ENCODE measurements at places on chromosomes 7 and 10.

GRCh38 chr10:109187677-109188076 is 735.6 kb downstream of the XPNPEP1 start:
- no peak for DNase-seq

- no peak for DNase-seq
These were observed 5.2 kb downstream of the NEUROD6 start for GRCh38 chr7:31335161-31335856.

- DNase-seq: no peak
These were observed 10.5 kb upstream of the GRID1 start for GRCh38 chr10:86376852-86377796.

- no peak for DNase-seq
These were observed 8.1 kb downstream of the WDFY4 start for GRCh38 chr10:48692748-48693147.

- DNase-seq: no peak
These were observed 283.6 kb downstream of the ADRA2A start for GRCh38 chr10:111360260-111360925.

- DNase-seq: no peak
These were observed 766 bp upstream of the ZMYND11 start for GRCh38 chr10:134247-135131.

DNA sequence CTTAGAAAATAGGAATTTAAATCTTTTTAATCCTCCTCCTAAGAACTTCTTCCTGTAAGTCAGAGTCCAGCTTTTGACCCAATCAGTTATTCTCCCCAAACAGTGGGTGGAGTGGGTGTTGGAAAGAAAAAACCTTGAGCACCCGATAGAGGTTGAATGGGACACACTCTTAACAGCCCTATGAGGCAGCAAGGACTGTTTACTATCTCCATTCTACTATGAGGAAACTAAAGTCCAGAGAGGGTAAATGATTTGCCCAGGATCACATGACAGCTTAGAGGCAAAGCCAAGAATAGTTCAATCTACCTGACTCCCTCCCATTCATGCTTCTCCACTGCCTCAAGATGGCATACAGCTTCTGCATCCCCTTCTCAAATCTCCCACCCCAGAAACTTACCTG is 57.6 kb upstream of the SLC35B4 start:
- DNase-seq: no peak

GRCh38 chr10:74750848-74751274 is 75.5 kb upstream of the KAT6B start:
- DNase-seq: no peak

GRCh38 chr7:27091105-27091504 is 4.7 kb downstream of the HOXA1 start:
- no peak for DNase-seq

GRCh38 chr7:127858091-127858914 is 172.9 kb downstream of the LRRC4 start:
- DNase-seq: no peak

- DNase-seq: no peak
These were observed 192.5 kb upstream of the PCLO start for GRCh38 chr7:83355143-83355542.

- no peak for DNase-seq
These were observed 36.6 kb upstream of the ZNRF2 start for GRCh38 chr7:30247541-30248401.

- no peak for DNase-seq
These were observed 79.1 kb upstream of the KCNMA1 start for GRCh38 chr10:77716458-77717317.

DNA sequence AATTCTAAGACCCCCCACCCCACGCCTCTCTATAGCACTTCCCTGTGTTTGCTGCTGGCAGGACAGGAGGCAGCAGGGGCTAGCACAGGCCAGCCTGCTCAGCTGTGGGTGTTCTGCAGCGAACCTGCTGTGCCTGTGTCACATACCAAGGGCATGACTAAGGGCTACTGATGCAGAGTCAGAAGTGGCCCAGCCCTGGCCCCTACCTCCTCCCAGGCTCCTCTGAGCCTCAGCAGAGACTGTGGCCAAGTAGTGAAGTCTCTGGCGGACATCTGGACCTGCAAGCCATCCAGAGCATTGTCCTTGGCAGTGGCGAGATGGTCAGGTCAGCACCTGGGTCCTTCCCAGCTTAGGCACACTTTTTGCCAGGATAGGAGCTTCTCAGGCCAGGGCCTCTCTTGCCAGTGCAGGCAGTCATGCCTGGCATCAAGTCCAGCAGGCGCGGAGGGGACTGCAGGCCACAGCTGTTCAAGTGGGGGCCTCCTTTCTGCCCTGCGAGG is 116.3 kb upstream of the RET start:
- no peak for DNase-seq

DNA sequence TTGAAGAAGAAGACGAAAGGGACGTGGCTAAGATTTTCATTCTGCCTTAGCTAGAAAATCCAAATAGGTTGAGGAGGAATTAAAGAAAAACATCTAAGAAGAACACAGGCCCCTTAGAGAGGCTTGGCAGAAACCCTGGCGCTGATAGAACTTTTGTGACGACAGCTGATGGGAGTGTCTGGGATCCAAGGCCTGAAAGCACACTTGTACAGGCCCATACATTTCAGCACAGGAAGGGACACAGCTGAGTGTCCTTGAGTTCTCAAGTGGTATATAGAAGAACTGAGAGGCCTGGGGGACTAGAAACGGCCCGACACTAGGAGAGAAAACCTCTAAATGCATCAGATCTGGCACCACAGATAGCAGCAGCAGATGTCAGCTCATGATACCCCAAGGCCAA is 39.5 kb downstream of the PRPS1L1 start:
- no peak for DNase-seq

DNA sequence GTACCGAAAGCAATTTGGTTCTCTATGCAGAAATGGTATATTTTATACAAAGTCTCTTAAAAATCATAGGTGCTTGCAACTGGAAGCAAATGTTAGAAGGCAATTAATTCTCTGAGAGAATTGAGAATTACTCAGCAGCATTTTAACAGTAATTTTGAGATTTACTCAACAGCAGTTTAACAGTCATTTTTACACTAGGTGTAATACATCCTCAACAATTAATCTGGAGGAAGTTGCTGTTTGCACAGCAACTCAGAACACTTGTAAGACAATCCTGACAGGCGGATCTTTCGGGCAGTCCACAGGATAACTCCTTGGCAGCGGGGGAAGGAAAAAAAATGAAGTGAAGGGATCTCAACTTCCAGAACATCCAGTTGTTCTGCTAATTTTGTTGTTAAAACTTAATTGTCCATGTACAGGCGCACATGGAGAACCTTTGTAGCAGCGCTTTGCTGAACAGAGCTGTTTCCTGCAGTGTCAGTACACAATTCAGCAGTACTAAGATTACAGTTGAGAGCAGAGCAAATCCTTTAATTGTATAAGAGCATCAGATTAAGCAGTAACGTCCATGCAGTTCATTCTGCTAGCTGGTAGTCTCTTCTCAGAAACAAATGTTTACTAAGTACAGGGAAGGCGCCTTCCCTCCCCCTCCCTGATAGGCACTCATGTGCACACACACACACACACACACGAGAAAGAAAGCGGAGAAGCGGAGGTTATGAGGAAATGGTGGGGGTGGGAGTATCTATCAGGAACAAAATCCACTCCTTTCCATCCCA is 43.8 kb downstream of the ENO4 start:
- DNase-seq: no peak

DNA sequence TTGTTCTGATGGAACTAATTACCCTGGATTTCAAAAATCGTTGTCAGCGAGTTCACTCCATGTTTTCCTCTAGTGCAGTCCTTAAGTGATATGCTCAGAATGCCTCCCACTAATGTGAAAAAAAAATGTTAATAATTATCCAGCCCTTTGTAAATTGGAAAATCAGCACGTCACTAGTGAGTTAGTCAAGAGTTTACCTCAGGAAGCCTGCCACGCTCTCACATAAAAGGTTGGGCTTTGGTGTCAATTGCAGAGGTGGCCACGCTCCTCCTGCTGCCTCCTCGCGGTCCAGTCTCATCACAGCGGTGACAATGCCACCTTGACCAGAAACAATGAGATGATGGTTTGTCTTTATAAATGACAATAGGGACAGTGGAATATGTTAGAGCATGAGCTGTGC is 22.5 kb downstream of the UPP1 start:
- DNase-seq: no peak

- no peak for DNase-seq
These were observed 307.0 kb upstream of the IMMP2L start for GRCh38 chr7:111869280-111869679.

DNA sequence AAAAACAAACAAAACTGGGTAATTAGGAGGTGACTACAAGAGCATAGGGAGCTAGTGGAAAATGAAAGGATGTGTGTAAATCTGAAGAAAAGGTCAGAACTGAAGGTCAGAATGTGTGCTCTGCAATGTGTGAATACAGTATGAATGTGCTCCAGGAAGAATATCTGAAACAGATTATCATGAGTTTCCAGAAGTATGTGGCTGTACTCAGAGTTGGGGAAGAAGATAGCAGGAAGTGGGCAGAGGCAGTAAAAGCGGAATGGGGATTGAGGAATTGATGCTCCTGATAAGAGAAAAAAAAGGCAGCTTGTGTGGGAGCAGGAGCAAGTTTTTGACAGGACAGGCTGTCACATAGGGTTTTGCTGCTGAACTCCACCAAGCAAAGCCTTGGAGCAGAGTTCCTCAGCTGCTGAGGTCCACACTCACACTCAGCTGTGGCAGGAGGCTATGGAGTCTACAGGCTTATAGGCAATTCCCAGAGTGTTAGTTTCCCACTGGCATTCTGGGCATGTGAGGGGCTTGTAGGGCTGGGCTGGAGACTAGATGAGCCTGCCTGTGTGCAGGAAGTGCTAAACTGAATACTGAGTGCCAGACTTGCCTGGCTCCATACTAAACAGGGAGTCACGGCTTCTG is 22.9 kb downstream of the H2AZ2 start:
- no peak for DNase-seq

- DNase-seq: no peak
These were observed 22.7 kb downstream of the TACR2 start for GRCh38 chr10:69394020-69394419.

GRCh38 chr10:70785190-70785589 is at the start of gene TBATA:
Gene TBATA, minus strand, starts transcription at chr10:70785377. Its CDS starts 1,998 bp downstream, at chr10:70783379.
- DNase-seq: no peak

DNA sequence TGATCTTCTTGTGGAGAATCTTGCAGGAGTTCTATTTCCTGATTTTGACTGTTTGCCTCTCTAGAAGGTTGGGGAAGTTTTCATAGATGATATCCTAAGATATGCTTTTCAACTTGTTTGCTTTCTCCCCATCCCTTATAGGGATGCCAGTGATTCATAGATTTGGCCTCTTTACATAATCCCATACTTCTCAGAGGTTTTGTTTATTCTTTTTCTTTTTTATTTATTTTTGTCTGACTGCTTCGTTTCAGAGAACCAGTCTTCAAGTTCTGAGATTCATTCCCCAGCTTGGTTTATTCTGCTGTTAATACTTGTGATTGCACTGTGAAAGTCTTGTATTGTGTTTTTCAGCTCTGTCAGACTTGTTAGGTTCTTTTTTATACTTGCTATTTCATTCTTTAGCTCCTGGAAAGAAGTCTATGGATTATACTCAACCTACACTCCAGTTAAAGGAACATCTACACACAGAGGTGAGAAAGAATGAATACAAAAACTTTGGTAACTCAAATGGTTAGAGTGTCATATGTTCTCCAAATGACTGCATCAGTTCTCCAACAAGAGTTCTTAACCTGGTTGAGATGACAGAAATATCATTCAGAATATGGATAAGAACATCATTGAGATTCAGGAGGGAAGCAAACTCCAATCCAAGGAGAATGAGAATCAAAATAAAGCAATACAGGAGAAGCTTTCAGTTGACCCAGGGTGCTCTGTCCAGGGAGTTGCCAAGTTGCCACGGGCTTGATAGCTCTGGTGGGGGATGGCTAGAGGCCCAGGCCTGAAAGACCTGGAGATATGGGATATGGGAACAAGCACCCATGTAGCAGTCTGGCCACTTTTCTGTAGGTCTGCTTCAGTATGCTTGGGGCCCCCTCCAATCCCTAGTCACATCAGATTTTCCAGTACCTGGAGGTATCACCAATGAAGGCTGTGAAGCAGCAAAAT is 150.3 kb downstream of the AHR start:
- DNase-seq: no peak

- no peak for DNase-seq
These were observed 195.5 kb upstream of the PHYHIPL start for GRCh38 chr10:58980826-58981415.
